Activated gamma-delta T cell treated with Interleukin-2 at 50 U/mL for 16 hours (primary cell): ENCODE measurements at places on chromosomes 7 and 10.

GRCh38 chr7:116249969-116250553, 39.7 kb downstream of the TES start:
- no peak for DNase-seq

- no peak for DNase-seq
Observed at GRCh38 chr7:157703131-157703530, 366.3 kb downstream of the DNAJB6 start.

- DNase-seq: no peak
Observed at GRCh38 chr10:67836488-67836887, 1.5 kb downstream of the DNAJC12 start.

DNA sequence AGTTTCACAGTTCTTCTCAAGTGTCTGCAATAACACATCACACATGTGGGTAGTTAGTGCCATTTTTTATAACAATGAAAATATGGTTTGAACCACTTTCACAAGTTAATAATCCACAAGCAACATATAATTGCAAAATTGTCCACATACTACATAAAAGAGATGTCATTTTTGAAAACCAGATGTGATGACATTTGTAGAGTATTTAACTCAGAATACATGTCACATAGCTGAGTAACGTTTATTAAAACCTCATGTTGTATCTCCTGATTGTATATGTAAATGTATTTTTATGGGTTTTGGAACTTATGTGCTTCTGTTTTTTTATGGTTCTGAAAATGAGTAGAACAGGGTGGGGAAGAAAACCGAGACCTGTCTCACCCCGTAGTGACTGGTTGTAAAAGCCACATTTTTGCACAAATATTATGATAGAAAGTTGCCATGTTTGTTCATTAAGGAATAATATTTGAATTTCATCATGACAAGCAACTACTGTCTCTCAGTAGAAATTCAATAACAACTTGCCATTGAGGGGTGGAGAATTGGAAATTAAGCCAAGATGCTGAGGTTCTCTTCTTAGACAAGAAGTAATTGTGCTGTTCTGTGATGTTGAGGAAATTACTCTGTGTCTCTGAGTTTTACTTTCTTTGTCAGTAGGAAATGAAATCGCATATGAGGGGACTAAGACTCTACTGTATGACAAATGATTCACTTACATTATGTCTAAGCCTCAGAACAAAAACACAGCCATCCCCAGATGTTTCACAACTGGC, 29.2 kb upstream of the EGFR start:
- DNase-seq: no peak

DNA sequence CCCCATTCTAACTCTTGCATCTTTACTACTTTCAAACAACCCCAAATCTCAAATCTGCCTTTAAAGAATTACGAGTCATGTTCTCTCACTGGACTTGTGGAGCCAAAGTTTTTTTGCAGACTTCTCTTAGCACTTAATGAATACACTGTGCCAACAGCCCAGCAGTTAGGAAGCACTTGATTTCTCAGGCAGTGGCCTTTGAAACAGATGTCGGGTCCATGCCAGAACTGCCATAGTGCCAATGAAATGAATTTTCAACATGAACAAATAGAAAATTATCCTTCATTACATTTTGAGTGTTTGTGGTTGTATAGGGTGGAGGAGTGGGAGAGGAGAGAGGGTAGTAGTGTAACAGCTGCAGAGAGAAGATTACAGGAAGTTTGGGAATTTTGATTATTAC, 5.9 kb downstream of the BORCS7 start:
- DNase-seq: no peak

DNA sequence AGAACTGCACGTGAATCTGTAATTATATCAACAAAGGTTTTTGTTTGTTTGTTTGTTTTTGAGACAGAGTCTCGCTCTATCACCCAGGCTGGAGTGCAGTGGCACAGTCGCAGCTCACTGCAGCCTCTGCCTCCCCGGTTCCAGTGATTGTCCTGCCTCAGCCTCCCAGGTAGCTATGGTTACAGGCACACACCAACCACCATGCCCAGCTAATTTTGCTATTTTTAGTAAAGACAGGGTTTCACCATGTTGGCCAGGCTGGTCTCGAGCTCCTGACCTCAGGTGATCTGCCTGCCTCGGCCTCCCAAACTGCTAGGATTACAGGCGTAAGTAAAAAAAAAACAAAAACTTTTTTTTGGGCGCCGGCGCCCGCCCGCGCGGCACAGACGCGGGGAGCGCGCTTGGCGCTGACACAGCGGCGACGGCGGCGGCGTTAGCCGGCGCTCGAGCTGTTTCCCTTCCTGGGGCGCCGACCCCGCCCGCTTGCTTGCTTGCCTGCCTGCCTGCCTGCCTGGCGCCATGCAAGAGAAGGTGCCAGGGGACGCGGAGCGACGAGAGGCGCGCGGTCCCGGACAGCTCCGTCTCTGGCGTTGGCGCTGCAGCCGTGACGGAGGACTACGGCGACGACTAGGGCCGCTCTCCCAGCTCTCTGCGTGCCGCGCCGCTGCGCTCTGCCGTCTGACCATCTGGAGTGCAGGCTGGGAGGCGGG, 171.4 kb upstream of the NUPR2 start:
- DNase-seq: no peak

GRCh38 chr10:98144985-98145384, 10.5 kb downstream of the R3HCC1L start:
- DNase-seq: no peak

GRCh38 chr7:134932707-134933370, 53.5 kb upstream of the AGBL3 start:
- DNase-seq: no peak

DNA sequence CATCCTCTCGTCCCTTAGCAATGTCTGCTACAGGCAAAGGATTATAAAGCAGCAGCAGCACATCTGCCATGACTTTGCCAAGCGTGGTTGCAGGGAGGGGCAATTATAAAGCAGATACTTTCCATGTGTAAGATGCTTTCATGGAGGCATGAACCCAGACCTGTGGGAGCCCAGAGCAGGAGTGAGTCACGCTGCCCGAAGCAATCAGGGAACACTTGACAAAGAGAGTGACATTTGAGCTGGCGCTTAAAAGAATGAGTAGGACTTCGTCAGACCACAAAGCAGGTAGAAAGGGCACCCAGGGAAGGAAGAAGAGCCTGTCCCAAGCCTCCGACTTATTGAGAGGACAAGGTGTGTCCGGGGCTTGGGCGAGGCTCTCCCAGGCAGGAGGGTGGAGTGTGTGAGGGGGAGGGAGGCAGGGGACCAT, 147.2 kb downstream of the MYOF start:
- DNase-seq: no peak

GRCh38 chr7:112103246-112103645, 103.0 kb downstream of the DOCK4 start:
- DNase-seq: no peak

GRCh38 chr7:155806096-155806871, 6.0 kb downstream of the SHH start:
- no peak for DNase-seq

DNA sequence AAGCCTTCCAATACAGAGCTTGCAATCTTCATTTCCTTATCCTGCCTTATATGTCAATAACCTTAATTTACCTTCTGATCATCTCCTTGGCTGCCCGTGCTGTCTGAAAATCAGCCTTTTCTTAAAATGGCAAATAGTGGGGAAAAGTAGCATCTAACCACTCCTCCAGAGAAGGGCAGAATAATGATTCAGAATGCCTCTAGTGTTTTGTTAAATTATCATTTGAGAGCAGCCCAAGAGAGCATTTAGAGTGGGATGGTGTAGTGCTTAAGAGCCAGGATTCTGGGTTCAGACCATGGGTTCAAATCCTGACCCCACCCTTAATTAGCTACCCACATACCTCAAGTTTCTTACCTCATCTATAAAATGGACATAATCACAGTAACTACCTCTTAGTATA, 4.6 kb upstream of the TMEM139 start:
- DNase-seq: no peak

GRCh38 chr7:3200504-3200903, 100.5 kb upstream of the SDK1 start:
- no peak for DNase-seq

- DNase-seq: no peak
Observed at GRCh38 chr7:107125475-107125874, 43.3 kb upstream of the HBP1 start.

DNA sequence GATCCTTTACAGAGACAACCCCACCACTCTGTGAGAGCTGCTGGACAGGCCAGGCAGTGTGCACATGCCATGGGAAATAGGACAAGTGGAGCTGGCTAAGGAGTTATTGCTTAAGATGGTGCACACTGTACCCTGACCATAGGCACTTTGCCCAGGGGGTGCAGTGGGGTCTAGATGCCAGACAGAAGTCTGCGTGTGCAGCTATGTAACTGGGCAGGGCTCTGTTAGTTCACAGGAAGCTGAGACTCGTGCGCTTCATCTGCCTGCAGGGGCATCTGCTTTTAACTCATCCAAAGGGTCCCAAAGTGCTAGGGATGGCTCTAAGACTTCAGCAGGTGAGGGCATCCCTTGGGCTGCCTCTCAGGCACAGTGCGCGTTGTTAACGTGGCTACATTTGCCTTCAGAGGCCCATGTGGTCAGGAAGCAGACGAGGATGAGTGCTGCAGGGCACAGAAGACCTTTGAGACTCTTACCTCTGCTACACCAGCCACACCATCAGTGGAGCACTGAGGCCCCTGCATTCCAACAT, 77.7 kb upstream of the GPR26 start:
- DNase-seq: no peak

- DNase-seq: no peak
Observed at GRCh38 chr10:32437334-32437733, 8.6 kb upstream of the CCDC7 start.

DNA sequence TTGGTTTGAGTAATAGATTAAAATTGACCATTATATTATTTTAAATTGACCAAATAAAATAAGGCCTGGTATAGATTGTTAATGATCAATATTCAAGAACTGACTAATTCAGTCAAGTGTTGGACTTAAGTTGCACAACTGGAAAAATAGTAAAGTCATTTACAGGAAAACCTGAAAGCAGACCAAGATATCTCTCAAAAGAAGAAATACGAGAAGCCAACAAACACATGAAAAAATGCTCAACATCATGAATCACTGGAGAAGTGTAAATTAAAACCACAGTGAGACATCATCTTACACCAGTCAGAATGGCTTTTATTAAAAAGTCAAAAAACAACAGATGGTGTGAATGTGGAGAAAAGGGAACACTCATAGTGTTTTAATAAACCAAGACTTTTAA, 80.4 kb upstream of the MALRD1 start:
- no peak for DNase-seq

DNA sequence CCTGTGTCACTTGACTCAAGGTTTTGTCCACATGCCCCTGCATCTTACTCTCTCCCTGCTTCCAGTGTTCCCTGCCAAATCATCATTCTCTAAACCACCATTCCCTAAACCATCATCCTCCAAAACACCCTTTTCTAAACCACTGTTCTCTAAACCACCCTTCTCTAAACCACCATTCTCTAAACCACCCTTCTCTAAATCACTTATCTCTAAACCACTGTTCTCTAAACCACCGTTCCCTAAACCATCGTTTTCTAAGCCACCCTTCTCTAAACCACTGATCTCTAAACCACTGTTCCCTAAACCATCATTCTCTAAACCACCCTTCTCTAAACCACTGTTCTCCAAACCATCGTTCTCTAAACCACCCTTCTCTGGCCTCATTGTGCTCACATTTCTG, 142.1 kb downstream of the CXCL12 start:
- DNase-seq: no peak

GRCh38 chr10:103669243-103669929, 175.9 kb downstream of the NEURL1 start:
- DNase-seq: no peak

- no peak for DNase-seq
Observed at GRCh38 chr7:55019191-55019690, 424 bp downstream of the EGFR start.

- DNase-seq: no peak
Observed at GRCh38 chr10:61066661-61067344, 122.8 kb upstream of the RHOBTB1 start.

DNA sequence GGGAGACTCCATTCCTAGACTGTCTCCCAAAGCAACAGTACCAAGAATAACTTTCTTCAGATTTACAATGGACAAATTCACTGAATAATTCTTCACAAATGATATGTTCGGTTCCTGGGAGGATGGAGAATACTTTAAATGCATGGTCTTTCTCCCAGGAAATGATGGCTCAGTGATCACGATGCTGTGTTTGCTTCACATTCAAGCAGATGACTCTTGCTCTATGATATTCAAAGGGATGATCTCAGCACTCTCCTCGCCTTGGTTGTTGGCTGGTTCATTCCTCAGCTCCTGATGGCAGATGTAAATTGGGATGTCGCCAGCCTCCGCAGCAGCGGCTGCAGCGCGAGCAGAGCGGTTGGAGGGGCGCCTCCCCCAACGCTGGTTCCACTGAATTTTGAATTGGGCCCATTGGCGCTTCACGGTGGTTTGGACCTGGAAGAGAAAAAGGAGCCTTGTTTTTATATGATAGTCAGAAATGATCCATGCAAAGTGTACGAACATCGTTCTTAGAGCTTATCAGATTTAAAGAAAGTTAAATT, 148.3 kb downstream of the CALCR start:
- DNase-seq: no peak

DNA sequence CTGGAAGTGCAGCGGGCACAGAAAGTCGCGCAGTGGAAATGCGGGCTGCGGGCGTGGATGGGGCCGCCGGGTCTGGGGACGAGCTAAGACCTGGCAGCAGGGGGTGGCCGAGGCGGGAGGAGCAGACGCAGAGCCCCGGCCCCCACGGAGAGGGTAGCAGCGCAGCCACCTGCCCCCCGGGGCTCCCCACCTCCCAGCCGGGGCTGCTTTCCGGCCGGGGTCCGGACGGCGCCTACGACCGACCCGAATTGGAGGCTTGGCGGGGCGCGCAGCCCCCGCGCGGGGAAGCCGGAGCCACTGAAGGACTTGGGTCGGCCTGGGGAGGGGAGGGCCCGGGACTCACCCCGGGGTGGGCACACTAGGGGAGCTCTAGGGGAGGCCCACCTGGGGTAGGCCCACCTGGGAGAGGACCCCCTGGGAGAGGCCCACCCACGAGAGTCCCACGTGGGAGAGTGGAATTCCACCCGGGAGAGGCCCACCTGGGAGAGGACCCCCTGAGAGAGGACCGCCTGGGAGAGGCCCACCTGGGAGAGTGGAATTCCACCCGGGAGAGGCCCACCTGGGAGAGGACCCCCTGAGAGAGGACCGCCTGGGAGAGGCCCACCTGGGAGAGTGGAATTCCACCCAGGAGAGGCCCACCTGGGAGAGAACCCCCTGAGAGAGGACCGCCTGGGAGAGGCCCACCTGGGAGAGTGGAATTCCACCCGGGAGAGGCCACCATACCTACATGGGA, 854 bp upstream of the CFAP46 start:
- DNase-seq: no peak

- DNase-seq: no peak
Observed at GRCh38 chr10:1199345-1199673, 143.1 kb downstream of the WDR37 start.

DNA sequence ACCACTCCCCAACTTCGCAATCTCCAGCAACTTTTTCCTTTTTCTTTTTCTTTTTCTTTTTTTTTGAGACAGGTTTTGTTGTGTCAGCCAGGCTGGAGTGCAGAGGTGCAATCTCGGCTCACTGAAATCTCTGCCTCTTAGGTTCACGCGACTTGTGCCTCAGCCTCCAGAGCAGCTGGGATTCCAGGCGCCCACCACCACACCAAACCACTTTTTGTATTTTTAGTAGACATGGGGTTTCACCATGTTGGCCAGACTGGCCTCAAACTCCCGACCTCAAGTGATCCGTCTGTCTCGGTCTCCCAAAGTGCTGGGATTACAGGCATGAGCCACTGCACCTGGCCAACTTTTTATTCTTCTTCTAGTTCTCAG, 55.0 kb downstream of the KIAA1549 start:
- DNase-seq: no peak
